ENCODE measurements at places on chromosomes 5 and 9.

GRCh38 chr5:71974165-71974564, 133.1 kb upstream of the MAP1B start:
- no peak for DNase-seq

GRCh38 chr9:83596899-83597504, 25.9 kb upstream of the IDNK start:
- DNase-seq: no peak

DNA sequence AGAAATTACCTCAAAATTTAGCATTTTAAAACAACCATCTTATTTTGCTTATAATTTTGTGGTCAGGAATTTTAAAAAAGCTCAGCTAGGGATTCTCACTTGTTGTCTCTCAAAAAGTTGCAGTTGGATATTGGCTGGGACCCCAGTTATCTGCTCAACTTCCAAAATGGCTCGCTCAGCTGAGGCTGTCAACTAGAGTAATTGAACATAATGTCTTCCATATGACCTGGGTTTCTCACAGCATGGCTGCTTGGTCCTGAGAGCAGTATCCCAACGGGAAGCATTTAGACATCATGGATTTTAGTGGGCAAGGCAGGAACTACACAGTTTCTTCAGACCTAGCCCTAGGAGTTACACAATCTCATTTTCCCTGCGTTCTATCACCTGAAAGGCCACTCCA, 63.6 kb upstream of the SPEF2 start:
- no peak for DNase-seq

DNA sequence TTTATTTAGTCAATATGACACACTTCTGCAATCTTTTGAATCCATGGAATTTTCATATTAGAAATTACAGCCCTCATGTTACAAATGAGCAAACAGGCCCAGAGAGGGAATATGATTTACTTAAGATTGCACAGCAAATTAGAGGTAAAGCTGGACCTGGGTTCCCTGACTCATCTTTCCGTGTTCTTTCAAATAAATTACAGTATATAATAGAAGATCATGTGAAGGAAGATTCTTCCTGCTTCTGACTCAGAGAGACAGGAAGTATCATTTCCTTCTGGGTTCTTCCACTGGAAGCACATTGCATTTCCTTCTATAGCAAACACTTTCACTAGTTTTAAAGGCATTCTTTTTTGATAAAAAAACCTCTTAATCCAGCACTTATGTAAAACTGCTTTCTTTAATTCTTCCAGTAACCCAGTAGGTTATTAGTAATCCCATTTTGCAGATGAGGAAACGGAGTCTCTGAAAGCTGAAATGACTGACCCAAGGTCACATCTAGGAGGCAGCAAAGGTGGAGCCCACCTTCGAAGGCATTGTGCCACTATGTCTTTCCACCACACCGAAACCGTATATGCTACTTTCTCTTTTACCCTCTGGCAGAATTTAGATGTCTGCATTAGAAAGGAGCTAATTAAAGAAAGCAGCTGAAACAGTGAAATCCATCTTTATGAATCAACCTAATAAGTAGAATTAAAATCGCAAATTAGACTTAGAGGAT, 566.7 kb upstream of the KLF4 start:
- DNase-seq: no peak

- DNase-seq: no peak
These were observed 76.1 kb downstream of the ITGA1 start for GRCh38 chr5:52863715-52864290.

GRCh38 chr9:89670114-89670513, 65.3 kb downstream of the GADD45G start:
- DNase-seq: no peak

DNA sequence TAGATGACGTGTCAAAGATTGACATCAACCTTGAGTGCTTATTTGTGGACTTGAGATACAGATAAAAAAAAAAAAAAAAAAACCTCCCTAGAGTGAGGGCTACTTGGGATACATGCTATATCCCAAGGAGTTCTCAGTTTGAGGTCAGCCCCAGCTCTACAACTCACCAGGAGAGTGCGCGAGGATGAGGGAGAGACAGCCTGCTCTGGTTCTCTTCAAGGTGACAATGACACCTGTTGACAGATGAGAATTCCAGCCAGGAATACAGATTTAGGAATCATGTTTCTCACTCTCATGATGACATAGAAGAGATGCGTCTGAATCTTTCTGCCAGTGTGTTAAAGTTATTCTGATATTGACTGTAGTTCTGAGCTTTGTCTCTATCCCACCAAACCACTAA, 24.9 kb upstream of the ARHGAP26 start:
- no peak for DNase-seq

DNA sequence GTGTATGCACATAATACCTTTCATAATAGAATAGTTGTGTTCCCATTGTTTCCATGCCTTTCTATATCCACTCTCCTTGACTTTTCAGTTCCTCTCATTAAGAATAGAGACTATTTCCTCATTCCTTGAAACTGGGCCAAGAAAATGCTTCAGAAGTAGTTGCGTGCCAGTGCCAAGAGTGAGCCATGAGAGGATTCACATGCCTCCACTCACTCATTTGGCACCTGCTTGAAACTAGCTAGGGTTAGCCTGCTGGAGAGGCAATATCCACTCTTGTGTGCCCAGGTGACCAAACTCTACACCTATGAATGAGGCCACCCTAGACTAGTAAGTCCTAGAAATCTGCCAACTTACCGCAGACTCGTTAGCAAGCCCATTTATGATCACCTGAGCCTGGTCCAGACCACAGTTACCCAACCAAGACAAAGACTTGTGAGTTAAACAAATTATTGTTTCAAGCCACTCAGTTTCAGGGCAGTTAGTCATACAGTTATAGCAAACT, 276.3 kb downstream of the EPB41L4A start:
- DNase-seq: no peak

DNA sequence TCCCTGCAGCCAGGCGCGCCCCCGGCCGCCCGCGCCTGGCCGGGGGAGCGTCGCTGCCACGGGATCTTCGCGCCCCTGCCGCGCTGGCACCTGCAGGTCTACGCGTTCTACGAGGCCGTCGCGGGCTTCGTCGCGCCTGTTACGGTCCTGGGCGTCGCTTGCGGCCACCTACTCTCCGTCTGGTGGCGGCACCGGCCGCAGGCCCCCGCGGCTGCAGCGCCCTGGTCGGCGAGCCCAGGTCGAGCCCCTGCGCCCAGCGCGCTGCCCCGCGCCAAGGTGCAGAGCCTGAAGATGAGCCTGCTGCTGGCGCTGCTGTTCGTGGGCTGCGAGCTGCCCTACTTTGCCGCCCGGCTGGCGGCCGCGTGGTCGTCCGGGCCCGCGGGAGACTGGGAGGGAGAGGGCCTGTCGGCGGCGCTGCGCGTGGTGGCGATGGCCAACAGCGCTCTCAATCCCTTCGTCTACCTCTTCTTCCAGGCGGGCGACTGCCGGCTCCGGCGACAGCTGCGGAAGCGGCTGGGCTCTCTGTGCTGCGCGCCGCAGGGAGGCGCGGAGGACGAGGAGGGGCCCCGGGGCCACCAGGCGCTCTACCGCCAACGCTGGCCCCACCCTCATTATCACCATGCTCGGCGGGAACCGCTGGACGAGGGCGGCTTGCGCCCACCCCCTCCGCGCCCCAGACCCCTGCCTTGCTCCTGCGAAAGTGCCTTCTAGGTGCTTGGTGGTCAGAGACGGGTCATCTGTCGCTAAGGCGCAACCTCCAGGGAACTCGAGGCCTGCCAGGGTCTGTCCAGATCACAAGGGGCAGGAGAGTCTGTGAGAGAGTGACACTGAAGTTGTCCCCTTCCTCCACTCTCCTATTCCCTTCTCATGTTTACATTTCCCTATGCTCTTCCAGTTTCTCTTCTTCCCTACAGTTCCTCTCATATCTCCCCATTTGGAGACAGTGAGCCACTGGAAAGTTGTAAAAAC, 1.3 kb downstream of the GPR150 start:
- DNase-seq: no peak

DNA sequence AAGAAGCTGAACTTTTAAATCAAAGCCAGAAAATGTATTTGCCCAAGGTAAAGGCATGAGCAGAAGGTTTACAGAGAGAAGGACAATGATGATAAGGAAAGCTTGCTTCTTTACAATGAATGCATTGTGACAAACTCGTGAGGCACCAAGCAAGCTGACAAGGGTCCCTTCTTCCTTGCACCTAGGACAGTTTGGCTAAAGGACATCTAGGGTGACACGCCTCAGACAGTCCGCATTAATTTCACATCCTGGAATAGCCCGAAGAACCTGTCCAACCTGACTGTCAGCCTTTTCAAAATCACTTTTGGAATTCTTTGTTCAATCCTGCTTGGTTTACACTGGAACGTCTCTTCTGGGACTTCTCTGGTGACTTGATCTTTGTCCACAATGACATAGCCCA, 146.4 kb upstream of the MAP3K1 start:
- DNase-seq: no peak

GRCh38 chr5:141849415-141850243, 28.6 kb downstream of the PCDH1 start:
- DNase-seq: peak; percentile 89

DNA sequence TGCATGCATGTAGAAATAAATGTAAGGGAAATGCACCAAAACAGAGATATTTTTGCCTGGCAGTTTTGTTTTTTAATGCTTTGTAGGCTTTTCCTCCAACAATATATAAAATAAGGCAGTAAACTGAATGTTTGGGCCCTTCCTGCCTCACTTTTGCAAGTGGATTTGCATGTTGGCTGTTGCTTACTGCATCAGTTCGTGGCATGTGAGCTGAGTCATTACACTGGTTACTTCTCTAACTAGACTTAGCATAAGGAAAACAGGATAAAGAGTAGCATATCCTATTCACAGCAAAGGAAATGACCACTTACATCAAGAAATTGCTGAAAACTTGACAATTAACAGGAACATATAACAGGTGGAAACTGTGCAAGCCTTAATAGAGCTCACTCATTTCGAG, 113.4 kb downstream of the TLE1 start:
- DNase-seq: no peak

- DNase-seq: no peak
These were observed 39.5 kb upstream of the MAMDC2 start for GRCh38 chr9:70003901-70004714.

GRCh38 chr5:38307845-38308244, 49.5 kb downstream of the EGFLAM start:
- no peak for DNase-seq

DNA sequence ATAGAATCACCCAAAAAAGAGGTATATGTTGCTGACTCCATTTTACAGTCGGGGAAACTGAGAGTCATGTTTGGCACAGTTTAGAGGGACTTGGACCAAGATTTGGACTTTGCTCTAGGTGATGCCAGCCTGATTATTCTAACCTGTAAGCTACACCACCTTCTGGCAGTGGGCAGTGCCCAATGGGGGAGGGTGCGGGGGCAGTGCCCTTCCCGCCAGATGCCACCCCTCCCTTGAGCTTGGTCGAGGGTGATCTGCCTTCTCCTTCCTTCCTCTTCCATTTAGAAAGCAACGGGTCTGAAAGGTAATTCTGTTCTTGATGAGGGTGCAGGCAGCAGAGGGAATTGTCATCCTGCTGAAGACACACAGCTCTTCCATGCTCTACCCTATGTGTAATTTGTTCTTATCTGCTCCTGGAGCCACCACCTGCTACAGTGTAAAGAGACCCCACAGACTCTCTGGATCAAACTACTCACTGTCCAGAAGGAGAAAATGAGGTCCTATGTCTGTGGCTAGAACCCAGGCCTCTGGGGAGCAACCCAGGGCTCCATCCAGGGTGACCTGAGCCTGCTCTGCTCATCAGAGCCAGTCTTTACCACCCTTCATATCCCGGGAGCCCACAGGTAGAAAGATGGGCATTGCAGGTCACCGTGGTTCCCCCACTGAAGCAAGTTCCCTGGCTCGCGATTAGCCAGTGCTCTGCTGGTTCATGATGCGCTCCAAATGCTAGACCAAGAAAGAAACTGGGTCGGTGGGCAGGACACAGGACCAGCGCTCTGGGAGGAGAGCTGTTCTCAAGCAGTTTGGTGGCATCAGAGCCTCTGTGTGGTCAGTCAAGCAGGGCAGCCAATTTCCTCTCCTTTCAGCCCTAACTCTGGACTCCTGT, 156.2 kb downstream of the RGS3 start:
- no peak for DNase-seq

- DNase-seq: no peak
These were observed 21.2 kb downstream of the SYK start for GRCh38 chr9:90822866-90823265.

- no peak for DNase-seq
These were observed 13.6 kb upstream of the AKNA start for GRCh38 chr9:114401344-114401743.

- no peak for DNase-seq
These were observed 61.2 kb upstream of the GCNT4 start for GRCh38 chr5:75113354-75114113.

GRCh38 chr9:73073337-73074175, 78.1 kb upstream of the ANXA1 start:
- no peak for DNase-seq

DNA sequence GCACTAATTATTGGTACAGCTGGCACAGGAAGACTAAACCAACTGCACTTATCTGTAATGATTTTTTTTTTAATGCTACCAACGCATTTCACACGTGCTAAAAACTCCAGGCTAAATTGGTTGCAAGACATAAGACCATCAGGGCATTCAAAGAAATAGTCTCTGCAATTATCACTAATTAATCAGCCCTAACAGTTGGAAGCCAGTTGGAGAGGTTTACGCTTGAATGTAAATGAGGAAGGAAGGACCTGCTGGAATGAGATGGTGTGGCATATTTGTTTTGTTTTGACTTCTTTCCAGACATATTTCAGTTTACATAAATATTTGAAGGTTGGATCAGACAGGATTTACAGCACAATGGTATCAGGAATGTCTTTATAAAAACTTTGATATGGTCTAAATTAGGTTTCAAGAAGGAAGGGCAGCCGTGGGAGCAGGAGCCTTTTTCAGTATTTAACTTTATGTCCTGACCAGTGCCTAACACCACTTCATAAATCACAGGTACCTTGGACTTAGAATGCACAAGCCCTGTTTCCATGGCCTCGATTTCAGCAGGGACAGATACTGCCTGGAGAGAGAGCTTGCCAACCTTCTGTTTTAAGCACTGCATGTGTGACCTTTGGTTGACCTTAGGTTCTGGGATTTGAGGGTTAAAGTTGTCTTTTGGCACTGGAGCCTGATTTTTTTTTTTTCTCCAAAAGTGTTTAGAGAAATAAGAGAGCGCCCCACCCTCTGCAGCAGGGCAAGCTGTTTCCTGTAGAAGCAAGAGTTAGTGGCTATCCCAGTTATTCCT, 199.8 kb upstream of the MAP3K1 start:
- DNase-seq: no peak

- no peak for DNase-seq
These were observed at the start of gene FLT4 for GRCh38 chr5:180649297-180650039. FLT4 (minus strand) TSS chr5:180649600; CDS start chr5:180649545, 55 bp downstream.

GRCh38 chr9:12801187-12801586, 26.4 kb downstream of the LURAP1L start:
- no peak for DNase-seq

DNA sequence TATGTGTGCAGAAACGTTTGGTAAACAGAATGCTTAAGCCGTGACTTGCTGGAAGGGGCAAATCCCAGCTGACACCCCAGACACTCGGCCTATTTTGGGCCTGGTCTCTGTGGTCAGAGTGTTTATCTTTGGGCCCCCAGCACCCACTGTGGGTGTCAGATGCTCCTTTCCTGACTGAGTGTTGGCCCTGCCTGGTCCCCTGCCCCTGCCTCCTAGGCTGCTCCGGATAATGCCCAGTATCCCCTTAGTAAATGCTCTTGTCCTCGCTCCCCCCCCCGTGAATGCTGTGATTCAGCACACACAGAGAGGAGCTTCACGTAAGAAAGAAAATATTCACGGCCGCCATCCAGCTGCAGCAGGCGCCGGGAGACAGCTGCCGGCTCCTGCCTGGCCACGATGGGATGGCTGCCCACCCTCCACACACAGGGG, 11.3 kb upstream of the ANGPTL2 start:
- peak; percentile 89 for DNase-seq
